CD4-positive, alpha-beta T cell treated with Interleukin-12 subunit alpha and Interleukin-12 subunit beta, for 1 hour (primary cell): ENCODE measurements at places on chromosomes 12 and 14.
A peak's percentile ranks its signal among the peaks of the same experiment; 100 is the strongest.

GRCh38 chr14:99718031-99718810 lies 34.1 kb downstream of the CYP46A1 start:
- DNase-seq = no peak

GRCh38 chr14:43872222-43872621 lies 634.9 kb downstream of the FSCB start:
- DNase-seq = no peak

DNA sequence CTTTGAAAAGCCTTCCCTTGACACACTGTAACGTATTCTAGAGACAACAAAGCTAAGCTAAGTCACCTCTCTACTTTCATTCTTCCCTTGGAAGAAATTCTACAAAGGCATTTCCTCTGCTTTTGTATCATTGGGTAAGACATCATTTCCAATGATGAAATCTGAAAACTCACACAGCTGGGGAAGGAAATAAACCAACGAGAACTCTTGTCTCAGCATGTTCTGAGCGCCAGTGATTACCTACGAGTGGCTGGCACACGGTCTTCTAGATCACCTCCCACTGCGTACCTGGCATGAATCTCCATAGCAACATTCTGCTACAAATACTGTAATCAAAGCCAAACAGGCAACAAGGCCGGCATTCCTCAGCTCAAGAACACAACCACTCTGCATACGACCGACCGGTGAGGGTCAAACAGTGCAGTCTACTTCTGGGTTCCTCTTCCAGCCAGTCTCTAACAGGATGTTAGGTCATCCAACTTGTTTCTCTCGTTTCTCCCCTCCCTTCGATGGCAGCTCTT lies 7.6 kb downstream of the VPS37B start:
- peak; percentile 82 for DNase-seq

GRCh38 chr12:21806255-21806654 lies 31.7 kb upstream of the KCNJ8 start:
- no peak for DNase-seq

GRCh38 chr12:26608706-26609105 lies 224.3 kb downstream of the ITPR2 start:
- DNase-seq = no peak

GRCh38 chr14:55438066-55438683 lies 2.2 kb downstream of the TBPL2 start:
- peak; percentile 10 for DNase-seq

GRCh38 chr14:105399466-105399775 lies 1.1 kb downstream of the TEX22 start:
- DNase-seq = no peak

DNA sequence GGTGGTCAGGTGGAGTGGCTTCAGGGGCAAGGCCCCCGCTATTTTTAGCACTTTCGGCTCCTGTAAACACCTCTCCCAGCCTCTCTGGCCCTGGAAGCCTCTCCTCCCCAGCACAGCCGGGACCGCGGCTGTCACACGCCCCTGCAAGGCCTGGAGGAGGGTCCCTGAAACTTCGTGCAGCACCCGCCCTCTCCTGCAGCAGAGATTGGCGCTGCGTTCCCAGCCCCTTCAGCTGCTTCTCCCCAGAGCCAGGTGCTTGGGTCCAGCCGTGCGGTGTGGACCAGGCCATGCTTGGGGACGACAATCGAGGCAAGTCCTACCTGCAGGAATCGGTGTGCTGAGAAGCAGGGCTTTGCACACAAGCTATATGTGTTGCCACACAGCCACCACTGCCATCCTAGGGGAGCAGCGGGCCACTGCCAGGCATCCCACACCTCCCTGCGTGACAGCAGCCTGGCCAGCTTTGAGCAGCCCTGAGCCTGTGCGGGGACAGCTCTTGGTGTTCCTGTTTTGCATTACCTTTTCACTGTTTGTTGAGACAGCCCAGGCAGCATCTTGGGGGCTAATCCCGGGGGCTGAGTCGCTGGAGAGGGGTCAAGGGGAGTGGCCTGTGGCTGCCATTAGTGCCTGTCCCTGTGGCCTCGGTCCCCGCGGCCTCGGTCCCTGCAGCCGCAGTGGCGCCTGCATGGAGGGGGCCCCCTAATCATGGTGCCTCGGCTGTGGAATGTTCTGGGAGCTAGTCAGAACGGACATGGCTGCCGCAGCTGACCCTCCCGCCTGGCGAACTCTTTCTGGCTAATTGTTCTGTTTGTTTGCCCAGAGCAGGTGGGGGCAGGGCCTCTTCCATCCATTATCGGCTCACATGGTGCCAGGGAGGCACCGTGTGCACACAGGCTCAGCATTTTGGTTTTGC lies 27.6 kb upstream of the TRAF3 start:
- no peak for DNase-seq

GRCh38 chr12:133233993-133234564 lies 1.6 kb downstream of the ANHX start:
- no peak for DNase-seq

DNA sequence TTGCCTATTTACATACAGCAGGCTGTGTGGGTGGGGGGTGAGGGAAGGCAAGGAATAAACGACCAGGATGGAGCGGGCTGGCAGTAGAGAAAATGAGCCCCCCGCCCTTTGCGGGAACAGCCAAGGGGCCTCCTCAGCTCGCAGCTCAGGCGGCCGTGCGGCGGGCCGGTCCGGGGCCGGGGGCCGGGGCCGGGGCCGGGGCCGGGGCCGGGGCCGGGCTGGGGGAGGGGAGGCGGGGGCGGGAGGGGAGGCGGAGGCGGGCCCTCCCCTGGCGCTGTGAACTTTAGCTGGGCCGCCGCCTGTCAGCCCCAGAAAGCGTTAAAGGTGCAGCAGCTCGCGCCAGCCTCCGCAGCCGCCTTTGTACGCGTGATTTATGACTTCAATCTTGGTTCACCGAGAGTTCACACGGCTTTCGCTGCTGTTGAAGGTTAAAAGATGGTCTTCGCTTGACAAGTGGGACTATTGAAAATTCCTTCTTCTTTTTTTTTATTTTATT lies 28.8 kb downstream of the HOXC4 start:
- peak; percentile 44 for DNase-seq

DNA sequence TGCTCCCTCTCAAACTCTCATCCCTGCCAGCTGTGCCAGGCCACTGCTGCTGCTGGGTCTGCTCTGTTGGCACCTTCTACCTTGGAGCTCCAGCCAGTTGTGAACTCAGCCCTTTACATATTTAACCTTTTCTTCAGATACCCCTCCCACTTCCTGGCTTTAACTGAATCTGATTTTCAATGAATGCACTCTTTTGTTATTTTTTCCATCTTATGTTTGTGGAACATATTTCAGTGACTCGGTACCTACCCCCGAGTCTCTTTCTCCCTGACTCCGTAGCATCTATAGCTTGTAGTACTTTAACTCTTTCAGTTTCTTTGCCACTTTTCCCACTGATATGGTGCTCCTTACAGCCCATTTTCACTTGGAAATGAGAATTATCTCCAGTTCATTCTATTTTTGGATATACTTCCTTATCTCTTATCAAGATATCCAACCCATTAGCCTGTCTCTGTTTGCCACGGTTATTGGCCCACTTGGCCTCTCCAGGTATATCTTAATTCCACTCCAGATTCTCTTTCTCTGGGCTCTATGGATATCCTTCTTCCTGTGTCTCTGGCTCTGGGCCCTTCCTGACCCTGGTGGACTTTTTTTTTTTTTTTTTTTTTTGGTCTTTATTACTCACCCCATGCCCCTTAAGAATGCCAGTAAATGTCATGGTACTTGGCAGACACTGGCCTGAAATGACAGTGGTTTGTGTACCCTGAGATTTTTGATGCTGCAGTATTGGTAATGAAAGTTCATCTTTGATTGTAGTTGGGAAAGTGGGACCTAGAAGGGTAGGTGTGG lies 62.7 kb downstream of the PELI2 start:
- DNase-seq = no peak

DNA sequence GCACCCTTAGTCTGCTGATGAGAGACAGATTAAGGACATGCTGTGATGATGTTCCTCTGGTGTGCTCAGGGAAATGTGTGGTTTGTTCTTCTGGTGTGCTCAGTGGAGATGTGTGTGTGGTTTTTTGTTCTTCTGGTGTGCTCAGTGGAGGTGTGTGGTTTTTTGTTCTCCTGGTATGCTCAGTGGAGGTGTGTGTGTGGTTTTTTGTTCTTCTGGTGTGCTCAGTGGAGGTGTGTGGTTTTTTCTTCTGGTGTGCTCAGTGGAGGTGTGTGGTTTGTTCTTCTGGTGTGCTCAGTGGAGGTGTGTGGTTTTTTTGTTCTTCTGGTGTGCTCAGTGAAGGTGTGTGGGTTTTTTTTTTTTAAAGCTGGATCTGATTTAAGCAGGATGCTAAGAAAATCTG lies 15.4 kb downstream of the PIWIL1 start:
- no peak for DNase-seq

- DNase-seq = no peak
These were observed 30.7 kb downstream of the GRIP1 start for GRCh38 chr12:66648033-66648735.

DNA sequence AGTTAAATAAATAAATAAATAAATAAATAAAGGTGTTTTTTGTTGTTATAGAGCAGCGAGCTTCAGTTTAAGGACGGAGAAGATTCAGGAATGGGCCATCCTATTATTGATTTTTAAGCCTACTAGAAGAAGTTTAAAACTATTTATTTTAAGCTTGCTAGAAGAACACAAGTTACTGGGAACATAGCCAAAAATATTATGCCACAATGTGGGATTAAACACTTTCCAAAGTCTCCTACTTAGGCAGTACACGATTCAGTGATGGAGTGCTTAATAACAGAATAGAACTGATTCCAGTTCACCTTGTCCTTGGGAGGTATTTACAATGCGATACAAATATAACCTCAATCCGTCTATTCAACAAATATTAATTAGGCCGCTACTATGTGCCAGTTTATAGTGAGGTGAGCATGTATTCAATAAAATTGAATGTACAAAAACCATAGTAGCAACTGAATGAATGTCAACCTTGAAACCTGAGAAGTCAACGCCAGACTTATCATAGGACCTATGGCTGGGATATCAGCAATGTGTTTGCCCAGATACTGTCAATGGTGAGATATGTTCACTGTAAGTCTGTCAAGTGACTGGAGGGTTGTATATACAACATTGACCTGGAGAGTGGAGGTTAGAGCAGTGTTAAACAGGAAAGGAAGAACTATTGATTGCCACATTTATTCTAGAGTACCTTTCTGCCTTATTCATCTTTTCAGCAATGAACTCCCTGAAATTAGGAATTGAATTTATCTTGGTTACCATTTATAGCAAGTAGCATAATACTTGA lies 486.4 kb downstream of the TMTC2 start:
- no peak for DNase-seq

DNA sequence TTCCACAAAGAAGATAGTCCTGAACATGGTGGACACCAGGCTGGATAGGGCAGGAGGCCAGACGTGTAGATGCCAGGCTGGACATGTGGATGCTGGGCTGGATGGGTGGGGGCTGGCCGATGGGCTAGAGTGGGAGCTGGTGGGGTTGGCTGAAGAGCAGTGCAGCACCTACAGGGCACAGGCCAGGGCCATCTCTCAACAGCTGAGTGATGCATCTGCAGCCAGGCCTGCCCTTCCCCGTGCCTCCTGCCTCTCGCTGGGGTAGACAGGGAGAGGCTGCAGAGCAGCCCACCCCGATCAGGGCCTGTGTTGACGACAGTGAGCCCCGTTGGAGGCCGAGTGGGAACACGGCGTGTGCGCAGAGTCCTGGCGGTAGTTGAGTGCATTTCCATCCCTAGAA lies 39.3 kb downstream of the EP400 start:
- DNase-seq = no peak

GRCh38 chr12:45638386-45638785 lies 91.1 kb upstream of the ARID2 start:
- DNase-seq = no peak
